ENCODE measurements at places on chromosomes 3 and 15.

DNA sequence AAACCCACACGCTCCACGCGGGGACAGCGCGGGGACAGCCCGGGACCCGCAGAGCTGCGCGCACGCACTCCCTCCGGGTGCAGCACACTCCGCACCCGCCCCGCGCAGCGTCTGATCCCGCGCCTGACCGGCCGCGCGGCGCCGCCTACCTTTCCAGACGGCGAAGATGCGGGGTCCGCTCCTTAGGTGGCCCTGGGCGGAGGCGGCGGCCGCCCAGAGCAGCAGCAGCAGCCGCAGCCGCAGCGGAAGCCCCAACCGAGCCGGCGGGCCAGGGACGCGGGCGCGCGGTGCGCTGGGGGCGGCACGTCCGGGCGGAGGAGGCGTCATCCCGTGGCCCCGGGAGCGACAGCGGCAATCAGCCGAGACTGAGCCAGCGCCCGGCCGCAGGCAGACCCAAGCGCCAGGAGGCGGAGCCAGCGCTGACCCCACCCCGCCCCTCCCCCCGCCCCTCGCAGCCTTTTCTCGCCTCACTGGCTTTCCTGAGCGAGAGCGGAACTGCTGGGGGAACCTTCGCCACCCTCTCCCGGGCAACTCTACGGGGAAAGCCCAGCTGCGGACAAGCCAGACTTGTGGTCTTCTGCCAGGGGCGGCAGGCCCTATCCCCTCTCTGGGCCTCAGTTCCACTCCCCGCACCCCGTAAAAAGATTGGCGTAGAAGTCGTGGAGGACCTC is at the start of gene SEMA7A:
SEMA7A (minus strand) TSS at position 367 of the 671 bp plus-strand sequence; CDS start at position 327, 40 bp downstream.
- DNase-seq: peak; percentile 74

DNA sequence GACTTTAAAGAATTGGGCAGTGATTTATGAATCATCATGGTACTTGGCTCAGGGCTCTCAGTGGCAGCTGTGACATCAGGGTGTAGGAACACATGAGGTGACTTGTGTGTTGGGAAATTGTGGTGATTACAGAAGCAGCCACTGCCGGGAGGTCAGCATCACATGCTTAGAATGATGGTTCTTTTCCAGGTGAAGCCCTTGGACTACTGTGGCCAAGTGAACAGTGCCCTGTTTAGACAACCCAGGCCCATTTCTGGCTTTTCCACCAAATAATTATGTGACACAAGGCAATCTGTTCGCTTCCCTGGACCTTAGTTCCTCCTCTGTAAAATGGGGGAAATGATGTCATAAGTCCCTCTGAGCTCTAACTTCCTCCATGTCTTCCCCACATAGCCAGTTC is 139.7 kb upstream of the ROPN1 start:
- DNase-seq: no peak

DNA sequence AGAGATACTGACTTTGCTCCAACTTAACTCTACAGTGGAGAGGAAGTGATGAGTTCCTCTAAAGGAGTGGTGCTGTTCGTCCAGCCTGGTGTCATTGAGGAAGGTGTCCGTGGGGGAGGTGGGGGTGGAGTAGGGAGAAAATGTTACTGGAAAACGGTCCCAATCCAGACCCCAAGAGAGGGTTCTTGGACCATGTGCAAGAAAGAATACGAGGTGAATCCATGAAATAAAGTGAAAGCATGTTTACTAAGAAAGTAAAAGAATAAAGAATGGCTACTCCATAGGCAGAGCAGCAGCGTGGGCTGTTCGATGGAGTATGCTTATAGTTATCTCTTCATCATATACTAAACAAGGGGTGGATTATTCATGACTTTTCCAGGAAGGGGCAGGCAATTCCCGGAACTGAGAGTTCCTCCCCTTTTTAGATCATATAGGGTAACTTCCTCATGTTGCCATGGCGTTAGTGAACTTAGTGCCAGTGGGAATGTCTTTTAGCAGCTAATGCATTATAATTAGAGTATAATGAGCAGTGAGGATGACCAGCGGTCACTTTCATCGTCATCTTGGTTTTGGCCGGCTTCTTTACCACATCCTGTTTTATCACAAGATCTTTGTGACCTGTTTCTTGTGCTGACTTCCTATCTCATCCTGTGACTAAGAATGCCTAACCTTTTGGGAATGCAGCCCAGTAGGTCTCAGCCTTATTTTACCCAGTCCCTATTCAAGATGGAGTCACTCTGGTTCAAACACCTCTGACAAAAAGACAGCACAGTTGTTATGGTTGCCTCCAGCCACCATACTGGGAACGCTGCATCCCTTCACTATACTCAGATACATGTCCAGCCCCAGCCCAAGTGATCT is 38.6 kb downstream of the CLEC3B start:
- DNase-seq: peak; percentile 64

- no peak for DNase-seq
These were observed 6.3 kb downstream of the TMEM43 start for GRCh38 chr3:14131134-14131533.

GRCh38 chr3:159650726-159651125 is 337.9 kb upstream of the IL12A start:
- no peak for DNase-seq

- DNase-seq: no peak
These were observed 781.2 kb upstream of the GRM7 start for GRCh38 chr3:6079561-6080179.

GRCh38 chr3:172127929-172128580 is 88.7 kb downstream of the FNDC3B start:
- no peak for DNase-seq

- no peak for DNase-seq
These were observed 126.2 kb upstream of the SYNPR start for GRCh38 chr3:63151897-63152296.

DNA sequence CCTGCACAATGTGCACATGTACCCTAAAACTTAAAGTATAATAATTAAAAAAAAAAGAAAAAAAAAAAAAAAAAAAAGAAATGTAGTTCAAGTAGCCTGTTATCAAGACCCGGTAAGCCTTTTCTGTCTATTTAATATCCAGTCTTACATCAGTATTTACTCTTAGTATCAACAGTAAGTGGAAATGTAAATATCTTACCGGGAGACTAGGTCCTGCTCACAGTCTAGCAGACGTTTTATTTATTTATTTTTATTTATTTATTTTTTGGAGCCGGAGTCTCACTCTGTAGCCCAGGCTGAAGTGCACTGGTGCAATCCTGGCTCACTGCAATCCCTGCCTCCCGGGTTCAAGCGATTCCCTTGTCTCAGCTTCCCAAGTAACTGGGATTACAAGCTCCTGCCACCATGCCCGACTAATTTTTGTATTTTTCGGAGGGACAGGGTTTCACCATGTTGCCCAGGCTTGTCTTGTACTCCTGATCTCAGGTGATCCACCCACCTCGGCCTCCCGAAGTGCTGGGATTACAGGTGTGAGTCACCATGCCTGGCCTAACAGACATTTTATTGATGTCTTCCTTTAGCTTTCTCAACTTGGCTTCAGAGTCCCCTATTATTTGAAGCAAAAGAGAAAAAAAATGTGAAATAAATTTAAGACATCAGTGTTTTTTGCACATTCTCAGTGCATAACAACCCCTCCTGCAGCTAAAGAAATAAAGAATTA is 19.9 kb downstream of the C2CD4B start:
- DNase-seq: no peak

DNA sequence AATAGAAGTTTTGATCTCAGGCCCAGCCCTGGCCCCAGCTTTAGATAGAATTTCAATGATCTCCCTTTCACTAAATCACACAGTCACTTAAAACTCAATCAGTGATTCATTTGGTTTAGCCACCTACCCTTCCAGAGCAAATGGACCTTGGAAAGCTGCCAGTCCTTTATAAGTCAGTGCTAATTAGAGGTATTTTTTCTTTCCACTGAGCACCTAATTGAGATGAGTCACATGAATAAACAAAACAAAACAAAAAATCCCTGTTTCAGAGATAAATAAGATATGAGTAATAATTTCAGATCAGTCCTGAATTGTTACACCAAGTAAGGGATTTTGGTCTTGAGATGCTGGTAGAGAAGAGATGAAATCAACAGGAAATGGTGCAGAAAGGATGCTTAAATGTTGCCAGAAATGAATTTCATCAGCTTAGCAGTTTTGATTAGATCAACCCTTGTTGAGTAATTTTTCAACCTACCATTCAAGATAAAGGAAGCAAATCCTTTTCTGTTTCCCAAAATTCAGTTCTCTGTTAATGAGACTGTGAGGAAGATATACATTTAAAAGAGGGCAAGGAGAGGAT is 352.0 kb upstream of the COL8A1 start:
- DNase-seq: no peak

GRCh38 chr3:119211193-119211592 is 29.5 kb downstream of the B4GALT4 start:
- DNase-seq: no peak

DNA sequence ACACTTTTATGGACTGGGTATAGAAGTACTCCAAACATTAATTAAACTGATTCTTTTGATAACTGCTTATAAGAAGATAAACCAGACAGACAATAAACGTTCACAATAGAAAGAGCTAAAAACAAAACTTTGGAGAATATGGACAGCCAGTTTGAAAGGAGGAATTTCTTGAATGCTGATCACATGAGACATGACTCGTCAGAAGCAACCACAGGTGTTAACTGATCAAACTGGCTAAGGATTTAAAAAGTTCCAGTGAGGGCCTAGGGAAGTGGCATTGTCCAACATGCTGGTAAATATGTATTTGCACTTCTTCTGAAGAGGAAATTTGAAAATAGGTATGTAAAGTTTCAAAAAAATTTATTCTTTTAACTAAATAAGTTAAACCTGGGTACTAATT is 29.4 kb upstream of the AP3B2 start:
- DNase-seq: no peak

GRCh38 chr3:12107071-12107713 is 51.5 kb downstream of the TIMP4 start:
- DNase-seq: no peak

- DNase-seq: peak; percentile 66
These were observed 7.0 kb downstream of the MAPKAPK3 start for GRCh38 chr3:50623840-50624474.

DNA sequence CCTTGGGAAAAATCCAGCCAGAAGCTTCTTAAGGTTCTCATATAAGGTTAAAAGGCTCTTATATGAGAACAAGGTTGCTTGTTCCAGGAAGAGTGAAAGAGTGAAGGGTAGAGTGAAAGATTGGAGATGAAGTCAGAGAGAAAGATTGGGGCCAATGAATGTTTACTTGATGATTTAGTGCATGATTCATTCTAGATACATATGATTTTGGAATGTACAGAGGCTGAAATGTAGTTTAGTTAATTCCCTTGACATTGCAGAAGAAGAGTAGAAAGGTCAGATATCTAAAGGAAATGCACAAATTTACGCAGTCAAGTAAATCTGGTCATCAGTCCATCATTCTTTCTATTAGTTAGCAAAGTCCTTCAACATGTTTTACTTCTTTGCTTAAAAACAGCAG is 619.8 kb upstream of the ZNF717 start:
- DNase-seq: no peak

DNA sequence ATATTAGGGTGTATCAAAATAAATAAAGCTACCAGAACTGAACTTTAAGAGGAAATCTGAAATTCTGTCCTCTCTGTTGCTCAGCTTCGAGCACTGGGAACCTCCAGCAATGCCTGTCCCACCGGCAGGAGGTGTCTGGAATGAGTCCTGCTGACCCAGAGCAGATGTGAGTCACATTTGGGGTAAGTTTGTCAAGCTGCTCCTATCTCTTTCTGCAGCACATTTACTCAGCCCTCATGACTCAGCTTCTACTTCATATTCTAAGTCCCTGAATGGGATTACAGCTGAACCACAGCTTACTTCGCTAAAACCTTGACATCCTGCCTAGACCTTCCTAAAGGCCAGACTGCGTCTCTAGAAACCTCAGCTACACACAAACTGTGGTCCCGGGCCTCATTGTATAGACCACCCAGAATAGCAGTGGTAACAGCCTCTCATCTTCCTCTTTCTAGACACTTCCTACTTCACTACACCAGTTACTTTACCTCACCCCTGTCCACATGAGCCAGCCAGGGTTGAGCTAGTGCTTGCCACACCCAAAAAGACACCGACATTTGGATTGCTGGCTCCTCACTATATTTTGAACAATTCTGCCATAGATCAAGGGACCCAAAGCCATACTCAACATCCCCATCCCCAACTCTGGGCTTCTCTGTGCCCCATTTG is 109.6 kb upstream of the TMCO5A start:
- DNase-seq: no peak

DNA sequence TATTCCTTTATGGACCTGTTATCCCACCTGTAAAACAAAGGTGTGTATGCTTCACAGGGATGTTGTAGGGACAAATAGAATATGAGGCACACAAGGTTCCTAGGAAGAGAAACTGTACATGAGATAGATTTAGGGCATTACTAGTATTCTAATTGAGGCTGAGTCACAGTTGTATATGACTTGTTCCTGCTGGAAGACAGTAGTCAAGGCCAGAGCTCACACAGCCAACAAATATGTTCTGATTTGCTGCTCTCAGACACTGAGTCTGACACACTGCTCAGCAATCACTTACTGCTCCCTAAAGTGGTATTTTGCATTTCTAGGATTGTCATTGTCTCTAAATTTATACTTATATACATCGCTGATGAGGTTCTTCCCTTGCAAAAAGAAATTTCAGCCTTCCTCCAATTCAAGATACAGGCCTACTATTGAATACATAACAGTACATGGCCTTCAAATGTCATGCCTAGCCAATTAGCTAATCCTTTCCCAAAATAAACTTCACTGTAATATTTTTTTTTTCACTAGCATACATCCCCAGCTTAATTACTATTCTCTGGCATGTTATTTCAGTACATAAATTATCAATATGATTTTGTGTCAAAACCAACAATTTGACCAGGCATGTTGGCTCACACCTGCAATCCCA is 69.8 kb downstream of the TIGIT start:
- DNase-seq: no peak

- DNase-seq: no peak
These were observed 22.5 kb downstream of the CCR4 start for GRCh38 chr3:32973982-32974381.

GRCh38 chr3:116188231-116188785 is 257.0 kb downstream of the LSAMP start:
- DNase-seq: no peak

GRCh38 chr3:13125092-13126015 is 52.1 kb upstream of the IQSEC1 start:
- no peak for DNase-seq

DNA sequence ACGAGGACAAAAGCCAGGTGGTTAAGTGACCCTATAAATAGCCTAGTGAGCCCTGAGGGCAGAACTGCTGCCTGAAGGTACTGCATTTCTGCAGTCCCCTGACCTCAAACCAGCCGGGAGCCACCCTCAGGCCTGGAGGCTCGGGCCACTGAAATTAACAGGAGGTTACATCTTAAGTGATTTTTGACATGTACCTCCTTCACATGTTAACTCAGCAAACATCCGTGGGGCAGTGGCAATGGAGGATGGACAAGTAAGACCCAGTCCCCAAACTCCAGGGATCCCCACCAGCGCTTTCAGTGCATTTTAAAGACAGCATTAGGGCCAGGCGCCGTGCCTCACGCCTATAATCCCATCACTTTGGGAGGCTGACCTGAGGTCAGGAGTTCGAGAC is 26.2 kb downstream of the PSTPIP1 start:
- DNase-seq: no peak
